ENCODE measurements at places on chromosomes 6 and 20. TPM values are rescaled to one million over a fixed set of nuclear protein-coding genes. Genes with fewer than 3 reads are reported as not detected.

Gene SRMS
- not detected for total RNA-seq

Gene OVOL2
- total RNA-seq, result not detected

Gene AVP
- not detected for total RNA-seq

Gene E2F1
- 1.1 TPM for total RNA-seq

Gene LY6G6D
- not detected for total RNA-seq

Gene RAD21L1
- total RNA-seq, result not detected

Gene SLC17A2
- not detected for total RNA-seq

Gene SEC63
- 40.4 TPM for total RNA-seq

Gene SLC13A3
- total RNA-seq, result 0.32 TPM

Gene KCNG1
- total RNA-seq, result not detected

Gene C6orf15
- total RNA-seq, result not detected

Gene TMEM217
- total RNA-seq, result 0.47 TPM

Gene MEI4
- total RNA-seq, result not detected

Gene ALDH8A1
- total RNA-seq, result 0.40 TPM

Gene PRICKLE4
- total RNA-seq, result 0.46 TPM

Gene EYA2
- 4.0 TPM for total RNA-seq

Gene DEFB132
- total RNA-seq, result not detected

Gene HDAC2
- 60.1 TPM for total RNA-seq

Gene PIGU
- 10.1 TPM for total RNA-seq

Gene PPIL6
- total RNA-seq, result 3.1 TPM

Gene BTBD3
- total RNA-seq, result 15.1 TPM

Gene POLR1C
- total RNA-seq, result 17.5 TPM

Gene PAK5
- total RNA-seq, result not detected

Gene IMPG1
- total RNA-seq, result not detected

Gene SIRPD
- not detected for total RNA-seq

Gene AIF1
- 9.5 TPM for total RNA-seq

Gene TNXB
- total RNA-seq, result 24.7 TPM

Gene EEF1E1
- 13.9 TPM for total RNA-seq

Gene C6orf52
- total RNA-seq, result 0.87 TPM

Gene FRK
- total RNA-seq, result 4.2 TPM

Gene RFX6
- not detected for total RNA-seq

Gene TBX18
- total RNA-seq, result 1.0 TPM

Gene LPA
- total RNA-seq, result not detected

Gene GNMT
- 0.34 TPM for total RNA-seq

All from psoas muscle (tissue), 8 donors.